Fibroblast of skin of right biceps (primary cell): ENCODE measurements at places on chromosomes 11 and 22.

DNA sequence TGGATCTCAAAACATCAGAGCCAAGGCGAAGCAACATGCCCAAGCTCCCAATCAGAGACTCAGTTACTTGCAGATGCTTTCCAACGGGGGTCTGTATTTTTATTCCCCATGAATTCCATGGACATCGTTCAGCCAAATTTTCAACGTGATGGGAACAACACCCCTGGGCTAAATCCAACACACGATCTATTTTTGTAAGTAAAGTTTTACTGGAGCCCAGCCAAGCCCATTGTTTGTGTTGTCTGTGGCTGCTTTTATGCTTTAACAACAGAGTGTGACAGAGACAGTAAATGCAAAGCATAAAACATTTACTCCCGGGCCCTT is 33.7 kb downstream of the SLC5A1 start:
- DNase-seq, result no peak

DNA sequence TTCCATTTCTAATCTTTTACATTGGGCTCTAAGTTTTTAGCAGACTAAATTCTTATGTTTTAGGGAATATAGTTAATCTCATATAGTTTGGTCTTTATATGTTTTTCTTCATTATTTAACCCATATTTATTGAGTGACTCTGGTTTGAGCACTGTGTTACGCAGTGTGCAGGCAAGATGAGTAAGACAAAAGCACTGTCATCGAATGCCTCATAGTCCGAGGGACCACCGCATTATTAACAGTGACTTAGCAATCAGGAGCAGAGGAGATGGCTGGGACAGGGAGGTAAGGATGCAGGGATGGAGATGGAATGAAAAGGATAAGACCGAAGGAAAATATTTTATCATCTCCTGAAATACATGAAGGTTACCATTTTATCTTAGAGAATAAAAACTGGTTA is 65.2 kb upstream of the CTSC start:
- DNase-seq, result peak; percentile 40

DNA sequence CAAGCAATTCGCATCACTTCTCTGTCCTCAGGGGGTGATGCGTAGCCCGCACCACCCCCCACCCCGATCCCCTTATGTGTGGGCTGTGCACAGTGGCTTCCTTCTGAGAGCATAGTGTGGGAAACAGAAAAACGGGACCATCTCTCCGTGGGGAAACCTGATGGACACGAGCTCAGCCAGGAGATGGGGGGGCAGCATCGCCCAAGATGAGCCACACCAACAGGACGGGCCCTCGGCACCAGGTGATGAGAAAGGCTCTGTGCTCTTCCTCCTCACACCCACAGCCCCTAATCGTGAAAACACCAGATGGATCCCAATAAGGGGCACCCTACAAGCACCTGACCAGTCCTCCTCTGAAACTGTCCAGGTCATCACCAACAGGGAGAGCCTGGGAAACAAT is 153.6 kb downstream of the SHANK2 start:
- no peak for DNase-seq

- DNase-seq, result no peak
Observed at GRCh38 chr11:134731213-134731961, 319.3 kb upstream of the B3GAT1 start.

DNA sequence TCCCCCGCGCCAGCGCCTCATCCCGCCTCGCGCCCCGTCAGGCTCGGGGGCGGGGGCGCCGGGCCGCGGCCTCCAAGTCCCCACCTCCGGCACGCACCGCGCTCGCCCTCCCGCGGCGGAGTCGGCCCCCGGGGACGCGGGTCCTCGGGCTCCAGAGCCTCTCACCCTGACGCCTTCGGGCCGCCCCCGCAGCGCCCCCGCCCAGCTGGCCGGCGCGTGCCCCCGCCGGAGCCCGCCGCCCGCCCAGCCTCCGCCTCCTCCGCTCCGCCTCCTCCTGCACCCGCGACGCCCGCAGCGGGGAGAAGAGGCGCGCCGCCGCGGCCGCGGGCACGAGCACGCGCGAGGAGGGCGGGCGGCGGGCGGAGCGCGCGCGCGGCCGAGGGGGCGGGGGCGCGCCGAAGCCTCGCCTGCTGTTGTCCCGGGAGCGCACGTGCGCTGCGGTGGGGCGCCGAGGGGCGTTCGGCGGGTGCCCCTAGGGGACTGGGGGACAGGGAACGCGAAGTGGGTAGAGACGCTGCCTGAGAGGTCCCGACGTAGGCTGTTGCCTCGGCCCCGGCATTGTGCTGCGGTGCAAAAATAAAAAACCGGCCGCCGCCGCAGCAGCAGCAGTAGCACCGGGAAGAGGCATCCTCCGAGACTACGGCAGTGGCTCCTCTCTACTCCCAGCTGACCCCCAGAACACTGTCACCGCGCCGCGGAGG is 87.4 kb upstream of the ARHGAP32 start:
- DNase-seq, result peak; percentile 86

- no peak for DNase-seq
Observed at GRCh38 chr22:48238966-48239365, 1476.5 kb downstream of the TBC1D22A start.
